ENCODE measurements at places on chromosomes 5 and 9. TPM values are rescaled to one million over a fixed set of nuclear protein-coding genes. Genes with fewer than 3 reads are reported as not detected.

- no peaks in the 10 kb centered on the region for H3K36me3 ChIP-seq
- no peak overlapping the region for H3K4me3 ChIP-seq
- no peak overlapping the region for H3K27ac ChIP-seq
- no peaks in the 10 kb centered on the region for H3K27me3 ChIP-seq
Observed at GRCh38 chr5:167867281-167867680, 424.2 kb upstream of the WWC1 start.

The LCN1 gene
- not detected for total RNA-seq

DNA sequence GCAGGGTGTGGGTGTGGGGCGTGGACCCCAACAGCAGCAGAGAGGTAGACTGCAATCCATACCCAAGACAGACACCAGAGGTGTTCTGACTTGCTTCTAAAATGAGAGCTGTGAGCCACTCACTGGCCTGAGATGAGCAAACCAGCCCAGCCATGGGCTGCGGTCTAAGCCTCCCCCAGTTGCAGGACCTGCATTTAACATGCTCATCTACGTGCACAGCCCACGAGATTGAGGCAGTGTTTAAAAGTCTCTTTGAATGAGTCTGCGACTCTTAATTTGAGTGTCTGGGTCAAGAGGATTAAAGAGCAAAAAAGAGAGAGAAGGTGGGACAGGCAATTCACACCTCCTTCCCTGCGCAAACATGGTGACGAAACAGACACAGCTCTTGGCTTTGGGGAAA lies 5.9 kb downstream of the SURF4 start:
- H3K27me3 ChIP-seq = no peaks in the 10 kb centered on the region
- H3K27ac ChIP-seq = peak overlapping the region; percentile 94
- H3K4me3 ChIP-seq = no peak overlapping the region
- DNase-seq = no peak

GRCh38 chr5:116564312-116564711 lies 10.3 kb downstream of the SEMA6A start:
- H3K4me1 ChIP-seq = no peaks in the 10 kb centered on the region
- H3K27ac ChIP-seq = no peak overlapping the region
- H3K36me3 ChIP-seq = no peaks in the 10 kb centered on the region
- no peak overlapping the region for H3K4me3 ChIP-seq
- no peak for DNase-seq

GRCh38 chr5:69279517-69279916 lies 44.8 kb downstream of the CDK7 start:
- peaks cover 31% of the 10 kb centered on the region for H3K36me3 ChIP-seq
- no peak for DNase-seq
- no peaks in the 10 kb centered on the region for H3K27me3 ChIP-seq
- no peak overlapping the region for H3K4me3 ChIP-seq

The ZSWIM6 gene
- total RNA-seq = 9.7 TPM

- DNase-seq = no peak
- peaks cover 7% of the 10 kb centered on the region for H3K36me3 ChIP-seq
- H3K27ac ChIP-seq = no peak overlapping the region
- no peaks in the 10 kb centered on the region for H3K27me3 ChIP-seq
- H3K4me3 ChIP-seq = no peak overlapping the region
Observed at GRCh38 chr9:123003466-123003865, 30.0 kb upstream of the GPR21 start.

- H3K27ac ChIP-seq = no peak overlapping the region
- no peak for DNase-seq
- peaks cover 16% of the 10 kb centered on the region for H3K4me1 ChIP-seq
- no peaks in the 10 kb centered on the region for H3K36me3 ChIP-seq
- H3K27me3 ChIP-seq = no peaks in the 10 kb centered on the region
- no peak overlapping the region for H3K4me3 ChIP-seq
Observed at GRCh38 chr5:172452398-172453205, 1.7 kb downstream of the SH3PXD2B start.

The C9orf50 gene
- not detected for total RNA-seq

- H3K36me3 ChIP-seq = no peaks in the 10 kb centered on the region
- no peaks in the 10 kb centered on the region for H3K4me1 ChIP-seq
- H3K27ac ChIP-seq = no peak overlapping the region
- no peak overlapping the region for H3K4me3 ChIP-seq
Observed at GRCh38 chr5:31942546-31942945, 231.6 kb downstream of the GOLPH3 start.

The UBE2QL1 gene
- total RNA-seq = not detected

The OR13C5 gene
- total RNA-seq = not detected

- no peaks in the 10 kb centered on the region for H3K27me3 ChIP-seq
- H3K4me3 ChIP-seq = no peak overlapping the region
- no peaks in the 10 kb centered on the region for H3K36me3 ChIP-seq
- H3K27ac ChIP-seq = no peak overlapping the region
- H3K4me1 ChIP-seq = peaks cover 33% of the 10 kb centered on the region
Observed at GRCh38 chr5:110105692-110106091, 416.0 kb downstream of the MAN2A1 start.

The PDLIM4 gene
- total RNA-seq = not detected

- H3K36me3 ChIP-seq = no peaks in the 10 kb centered on the region
- H3K27me3 ChIP-seq = peaks cover 32% of the 10 kb centered on the region
- H3K4me3 ChIP-seq = no peak overlapping the region
- no peaks in the 10 kb centered on the region for H3K4me1 ChIP-seq
Observed at GRCh38 chr9:130189840-130190239, 17.6 kb downstream of the NCS1 start.

- peaks cover 36% of the 10 kb centered on the region for H3K4me1 ChIP-seq
- H3K4me3 ChIP-seq = peak overlapping the region; percentile 8
- H3K36me3 ChIP-seq = no peaks in the 10 kb centered on the region
- no peak for DNase-seq
- H3K27me3 ChIP-seq = no peaks in the 10 kb centered on the region
Observed at GRCh38 chr9:76032038-76032796, 141.7 kb downstream of the PCSK5 start.

The INSL6 gene
- not detected for total RNA-seq

GRCh38 chr9:71608825-71609447 lies 159.4 kb downstream of the CEMIP2 start:
- DNase-seq = no peak
- H3K4me1 ChIP-seq = no peaks in the 10 kb centered on the region
- no peaks in the 10 kb centered on the region for H3K27me3 ChIP-seq
- no peak overlapping the region for H3K4me3 ChIP-seq

The TUBB4B gene
- 50.6 TPM for total RNA-seq

DNA sequence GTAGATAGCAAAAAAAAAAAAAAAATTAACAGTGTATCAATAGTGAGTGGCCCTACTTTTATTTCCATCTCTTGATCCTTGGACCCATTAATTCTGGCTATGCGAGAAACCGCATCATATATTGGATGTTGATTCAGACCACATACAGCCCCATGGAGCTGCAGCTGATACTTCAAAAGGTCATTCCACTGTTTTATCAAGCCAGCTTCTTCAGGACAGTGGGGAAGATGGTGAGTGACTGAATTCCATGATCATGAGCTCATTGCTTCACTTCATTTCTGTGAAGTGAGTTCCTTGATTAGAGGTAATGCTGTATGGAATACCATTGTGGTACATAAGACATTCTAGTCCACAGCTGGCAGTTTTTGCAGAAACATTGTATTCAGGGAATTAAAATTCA lies 222.9 kb upstream of the MEF2C start:
- H3K27ac ChIP-seq = no peak overlapping the region
- H3K36me3 ChIP-seq = no peaks in the 10 kb centered on the region
- H3K4me3 ChIP-seq = no peak overlapping the region
- H3K4me1 ChIP-seq = no peaks in the 10 kb centered on the region
- DNase-seq = no peak

- peaks cover 68% of the 10 kb centered on the region for H3K36me3 ChIP-seq
- no peak overlapping the region for H3K4me3 ChIP-seq
- DNase-seq = no peak
- no peaks in the 10 kb centered on the region for H3K27me3 ChIP-seq
Observed at GRCh38 chr5:135353952-135354721, 44.9 kb downstream of the MACROH2A1 start.

The AQP3 gene
- 91.9 TPM for total RNA-seq

GRCh38 chr5:177493795-177494345 lies 3.5 kb downstream of the PDLIM7 start:
- H3K4me1 ChIP-seq = no peaks in the 10 kb centered on the region
- peaks cover 18% of the 10 kb centered on the region for H3K36me3 ChIP-seq
- no peaks in the 10 kb centered on the region for H3K27me3 ChIP-seq
- H3K27ac ChIP-seq = no peak overlapping the region
- no peak overlapping the region for H3K4me3 ChIP-seq
- DNase-seq = no peak

- no peak overlapping the region for H3K27ac ChIP-seq
- no peaks in the 10 kb centered on the region for H3K4me1 ChIP-seq
- no peaks in the 10 kb centered on the region for H3K36me3 ChIP-seq
- peaks cover 3% of the 10 kb centered on the region for H3K27me3 ChIP-seq
Observed at GRCh38 chr5:40477856-40478546, 201.7 kb upstream of the PTGER4 start.

DNA sequence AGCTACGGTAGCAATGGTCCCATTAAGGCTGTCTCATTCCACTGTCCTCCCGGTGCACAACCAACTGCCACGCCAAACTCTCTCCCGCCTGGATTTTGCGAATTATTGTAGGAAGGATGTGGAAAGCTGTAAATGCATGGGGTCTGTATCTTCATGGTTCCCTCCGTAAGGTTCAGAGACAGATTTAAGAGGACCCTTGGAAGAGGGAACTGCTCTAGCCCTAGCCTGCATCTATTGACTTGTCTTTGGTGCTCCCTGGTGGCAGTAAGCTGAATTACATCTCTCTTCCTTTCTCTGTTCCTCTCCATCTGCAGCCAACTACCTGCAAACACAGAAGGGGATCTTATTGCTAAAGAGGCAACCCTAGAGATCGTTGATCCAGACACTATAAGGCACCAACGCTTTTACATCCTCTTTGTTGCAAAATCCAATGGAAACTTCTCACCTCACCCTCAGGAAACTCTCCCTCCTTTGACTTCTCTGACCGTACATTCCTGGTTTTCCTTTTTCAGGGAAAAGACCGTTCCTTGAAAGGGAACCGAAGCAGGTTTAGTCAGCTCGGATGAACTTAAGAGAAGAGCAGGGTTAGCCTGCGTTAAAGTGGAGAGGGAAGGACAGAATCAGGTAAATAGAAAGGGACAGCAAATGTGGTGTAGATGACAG lies 11.9 kb downstream of the CAPSL start:
- no peaks in the 10 kb centered on the region for H3K36me3 ChIP-seq
- no peak overlapping the region for H3K4me3 ChIP-seq
- no peak overlapping the region for H3K27ac ChIP-seq
- H3K27me3 ChIP-seq = no peaks in the 10 kb centered on the region
- DNase-seq = peak; percentile 73

- DNase-seq = no peak
- H3K36me3 ChIP-seq = no peaks in the 10 kb centered on the region
- H3K27ac ChIP-seq = no peak overlapping the region
- no peaks in the 10 kb centered on the region for H3K4me1 ChIP-seq
Observed at GRCh38 chr9:32351845-32352244, 32.6 kb upstream of the ACO1 start.

The LRRC19 gene
- total RNA-seq = not detected

The TMEM215 gene
- total RNA-seq = not detected

The C1QTNF3 gene
- 5.4 TPM for total RNA-seq

DNA sequence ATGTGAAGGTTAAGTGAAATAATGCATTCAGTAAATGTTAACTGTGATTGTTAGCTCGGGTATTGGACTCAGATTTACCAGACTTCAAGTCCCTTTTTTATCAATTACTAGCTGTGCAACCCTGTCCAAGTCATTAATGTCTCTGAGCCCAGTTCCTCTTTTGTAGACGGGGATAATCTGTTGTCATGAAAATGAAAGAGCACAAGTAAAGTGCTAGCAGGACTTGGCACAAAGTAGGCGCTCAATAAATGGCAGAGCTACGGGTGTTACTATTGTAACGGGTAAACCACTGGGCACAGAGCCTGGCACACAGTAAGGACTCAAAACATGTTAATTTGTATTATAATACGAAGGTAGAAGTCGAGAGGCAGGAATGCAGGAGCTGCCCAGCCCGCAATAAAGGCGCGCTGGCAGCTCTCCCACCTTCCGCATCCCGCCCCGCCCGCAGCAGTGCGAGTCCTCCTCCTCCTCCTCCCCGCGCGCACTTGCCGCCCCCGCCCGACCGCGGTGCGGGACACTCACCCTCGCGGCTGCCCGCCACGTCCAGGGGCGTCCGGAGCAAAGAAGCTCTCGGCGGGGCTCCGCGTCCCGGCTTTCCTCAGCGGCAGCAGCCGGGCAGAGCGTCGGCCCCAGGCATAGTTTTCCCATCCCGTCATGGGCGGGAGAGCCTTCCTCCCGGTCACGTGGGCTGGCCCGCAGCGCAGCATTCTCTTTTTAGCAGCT lies at the start of gene C1QTNF2:
C1QTNF2 (minus strand) TSS at position 637 of the 723 bp plus-strand sequence. CDS start 15,615 bp downstream, outside the sequence.
- no peaks in the 10 kb centered on the region for H3K36me3 ChIP-seq
- H3K4me1 ChIP-seq = peaks cover 9% of the 10 kb centered on the region
- peaks cover 31% of the 10 kb centered on the region for H3K27me3 ChIP-seq
- DNase-seq = no peak
- H3K4me3 ChIP-seq = peak within 1 kb of the TSS; percentile 60

DNA sequence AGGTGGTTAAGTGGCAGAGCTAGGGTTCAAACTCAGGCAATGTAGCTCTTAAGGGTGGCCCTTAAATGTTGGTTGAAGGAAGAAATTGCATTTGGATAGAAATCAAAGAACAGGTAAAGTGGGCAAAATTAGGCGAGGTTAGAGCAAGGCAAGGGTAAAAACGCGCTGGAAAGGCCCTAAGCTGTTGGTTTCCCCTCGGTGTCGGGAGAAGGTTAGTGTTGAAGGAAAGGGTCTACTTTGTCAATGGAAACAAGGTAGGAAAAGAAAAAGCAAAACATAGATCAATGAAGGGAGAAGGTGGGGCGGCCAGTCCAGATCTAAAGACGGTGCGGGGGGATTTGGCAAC lies 431 bp downstream of the FASTKD3 start:
- H3K27me3 ChIP-seq = no peaks in the 10 kb centered on the region
- peak overlapping the region; percentile 56 for H3K27ac ChIP-seq
- DNase-seq = no peak

DNA sequence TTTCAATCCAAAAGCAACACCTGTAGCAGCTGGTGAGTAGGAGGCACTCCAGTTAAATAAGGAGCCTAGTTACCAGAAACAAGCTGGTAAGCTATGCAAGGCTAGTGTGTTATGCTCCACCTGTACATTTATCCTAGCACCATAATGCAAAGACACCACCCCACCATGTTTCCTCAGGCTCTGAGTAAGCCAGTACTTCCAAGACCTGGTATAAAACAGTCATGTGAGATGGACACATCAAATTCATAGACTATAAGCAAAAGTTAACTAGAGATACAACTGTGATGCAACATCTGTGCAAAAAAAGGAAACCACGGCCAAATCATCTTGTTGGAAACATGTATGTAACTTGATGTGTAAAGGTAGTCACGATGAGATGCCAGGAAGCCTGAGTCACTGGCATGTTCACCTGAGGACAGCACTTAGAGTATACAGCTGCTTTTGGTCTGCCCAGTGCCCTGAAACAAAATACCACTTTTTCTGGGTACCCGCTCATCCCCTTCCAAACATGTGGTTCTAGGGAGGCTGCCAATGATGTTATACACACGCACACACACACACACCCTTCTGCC lies 66.1 kb downstream of the CDK5RAP2 start:
- no peaks in the 10 kb centered on the region for H3K4me1 ChIP-seq
- H3K36me3 ChIP-seq = peaks cover 61% of the 10 kb centered on the region
- no peak for DNase-seq
- H3K4me3 ChIP-seq = no peak overlapping the region

GRCh38 chr5:112445626-112446350 lies 26.7 kb upstream of the EPB41L4A start:
- no peak overlapping the region for H3K27ac ChIP-seq
- H3K4me3 ChIP-seq = no peak overlapping the region
- H3K27me3 ChIP-seq = no peaks in the 10 kb centered on the region
- no peaks in the 10 kb centered on the region for H3K4me1 ChIP-seq
